ENCODE measurements at places on chromosomes 12 and 14.

GRCh38 chr14:26984311-26985177 lies 386.7 kb upstream of the NOVA1 start:
- DNase-seq, result peak; percentile 86

DNA sequence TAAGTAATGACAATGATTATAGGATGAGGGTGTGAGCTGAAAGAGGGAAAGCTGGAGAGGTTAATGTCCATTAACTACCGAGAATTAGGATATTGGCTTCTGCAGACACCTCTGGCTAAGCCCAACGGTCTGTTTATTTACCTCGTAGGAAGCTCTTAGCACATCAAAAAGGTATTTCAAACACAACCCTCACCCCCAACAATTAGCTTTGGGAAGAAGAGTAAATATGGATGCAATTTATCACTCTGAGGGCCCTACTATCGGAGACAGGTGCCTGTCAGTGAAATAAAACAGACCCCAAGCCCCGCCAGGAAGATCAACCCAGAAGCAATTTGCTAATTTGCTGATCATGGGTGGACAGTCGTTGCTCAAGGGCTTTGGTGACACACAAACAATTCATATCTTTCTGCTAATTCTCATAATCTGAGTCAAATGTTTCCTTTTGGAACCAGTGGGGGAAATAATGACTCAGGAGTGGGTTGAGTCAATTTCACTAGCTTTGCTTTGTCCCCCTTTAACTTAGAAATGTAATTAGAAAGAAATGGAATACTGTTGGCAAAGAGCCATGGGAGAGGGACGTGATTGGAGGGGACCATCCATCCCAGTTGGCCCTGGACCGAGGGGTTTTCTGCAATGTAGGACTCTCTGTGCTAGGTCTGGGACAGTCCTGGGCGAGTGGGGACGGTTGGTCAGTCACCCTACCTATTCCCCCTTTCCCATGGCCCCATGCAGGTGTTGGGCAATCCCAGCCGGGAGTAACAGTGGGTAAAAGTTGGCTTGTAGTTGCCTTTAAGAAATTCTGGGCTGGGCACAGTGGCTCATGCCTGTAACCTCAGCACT lies 99.1 kb upstream of the MED13L start:
- DNase-seq, result no peak

DNA sequence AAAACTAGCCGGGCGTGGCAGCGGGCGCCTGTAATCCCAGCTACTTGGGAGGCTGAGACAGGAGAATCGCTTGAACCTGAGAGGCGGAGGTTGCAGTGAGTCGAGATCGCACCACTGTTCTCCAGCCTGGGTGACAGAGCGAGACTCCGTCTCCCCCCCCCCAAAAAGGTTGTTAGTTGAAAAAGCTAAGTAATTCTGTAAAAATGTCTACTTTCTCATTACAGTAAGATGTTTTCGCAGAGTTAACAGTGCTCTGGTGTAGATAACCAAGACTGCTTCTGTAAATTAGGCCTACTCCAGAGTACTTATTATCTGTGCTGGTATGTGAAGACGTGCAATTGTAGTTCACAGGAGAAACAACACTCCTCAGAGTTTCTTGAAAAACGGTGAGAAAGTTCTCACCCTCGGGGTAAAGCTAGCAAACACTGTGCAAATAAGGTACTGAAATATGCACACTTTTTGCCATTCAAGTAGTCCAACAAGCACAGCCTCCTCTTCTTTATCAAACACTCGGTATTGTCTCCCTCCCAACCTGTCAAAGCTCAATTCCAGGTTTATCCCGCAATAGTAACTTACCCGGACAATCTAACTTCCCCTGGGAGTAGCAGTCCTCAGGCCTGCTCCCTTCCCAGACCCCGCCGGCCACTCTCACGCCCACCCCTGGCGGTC lies 974 bp downstream of the BTBD7 start:
- DNase-seq, result no peak

GRCh38 chr14:67512463-67513310 lies 20.4 kb upstream of the PLEKHH1 start:
- DNase-seq, result no peak

DNA sequence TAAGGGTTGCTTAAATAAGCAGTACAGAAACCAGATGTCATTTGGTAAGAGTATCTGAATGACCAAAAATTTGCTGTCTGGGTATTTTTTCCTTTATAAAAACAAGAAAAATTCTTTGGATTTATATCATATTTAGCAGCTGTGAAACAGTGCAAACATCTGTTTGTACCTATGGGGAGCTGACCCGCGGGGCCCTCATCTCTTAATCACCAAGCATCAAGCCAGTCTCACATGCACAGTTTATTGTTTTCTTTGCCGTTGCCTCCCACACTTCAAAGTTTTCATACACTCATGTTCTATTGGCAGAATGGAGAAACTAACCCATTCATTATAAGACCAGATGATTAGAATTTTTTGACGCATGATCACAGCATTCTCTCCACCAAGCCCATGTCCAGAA lies 142.2 kb downstream of the BMP4 start:
- DNase-seq, result no peak

DNA sequence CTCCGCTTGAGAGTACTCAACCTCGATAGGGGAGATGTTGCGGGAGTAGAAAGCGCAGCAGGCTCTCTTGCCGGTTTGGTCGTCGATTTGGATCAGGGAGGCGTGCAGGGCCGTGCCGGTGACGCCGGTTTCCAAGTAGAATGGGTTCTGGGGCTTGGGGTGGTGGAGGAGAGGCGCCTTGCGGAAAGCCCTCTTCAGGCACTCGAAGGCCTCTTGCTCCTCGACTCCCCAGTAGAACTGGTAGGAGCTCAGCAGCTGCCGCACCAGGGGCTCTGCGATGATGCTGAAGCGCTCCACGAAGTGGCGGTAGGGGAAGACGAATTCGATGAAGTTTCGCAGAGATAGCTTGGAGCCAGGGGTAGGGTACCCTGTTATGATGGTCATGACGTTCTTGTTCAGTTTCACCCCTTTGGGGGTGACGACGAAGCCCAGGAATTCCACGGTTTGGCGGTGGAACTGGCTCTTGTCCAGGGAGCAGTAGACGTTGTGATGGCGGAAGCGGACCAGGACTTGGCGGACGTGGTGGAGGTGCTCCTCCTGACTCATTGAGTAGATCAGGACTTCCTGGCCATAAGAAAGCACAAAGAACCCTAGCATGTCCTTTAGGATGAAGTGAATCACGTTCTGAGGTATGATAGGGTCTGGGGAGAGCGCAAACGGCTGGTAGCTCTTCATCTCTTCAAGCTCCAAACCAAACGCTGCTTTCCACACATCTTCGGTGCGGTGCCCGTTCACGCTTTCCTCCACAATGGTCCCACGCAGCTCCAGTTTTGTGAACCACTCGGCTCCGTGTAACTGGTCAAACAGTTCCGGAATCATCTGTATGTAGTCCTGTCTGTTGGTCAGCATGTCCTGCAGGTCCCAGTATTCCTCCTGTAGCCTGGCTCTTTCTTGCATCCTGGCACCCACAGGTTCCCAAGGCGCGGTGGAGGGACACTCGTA lies 21.2 kb downstream of the RTL1 start:
- no peak for DNase-seq

- DNase-seq, result no peak
Measured at GRCh38 chr12:16607906-16608775, 2.2 kb upstream of the LMO3 start.

GRCh38 chr14:60935319-60935718 lies 45.6 kb downstream of the TRMT5 start:
- DNase-seq, result no peak

DNA sequence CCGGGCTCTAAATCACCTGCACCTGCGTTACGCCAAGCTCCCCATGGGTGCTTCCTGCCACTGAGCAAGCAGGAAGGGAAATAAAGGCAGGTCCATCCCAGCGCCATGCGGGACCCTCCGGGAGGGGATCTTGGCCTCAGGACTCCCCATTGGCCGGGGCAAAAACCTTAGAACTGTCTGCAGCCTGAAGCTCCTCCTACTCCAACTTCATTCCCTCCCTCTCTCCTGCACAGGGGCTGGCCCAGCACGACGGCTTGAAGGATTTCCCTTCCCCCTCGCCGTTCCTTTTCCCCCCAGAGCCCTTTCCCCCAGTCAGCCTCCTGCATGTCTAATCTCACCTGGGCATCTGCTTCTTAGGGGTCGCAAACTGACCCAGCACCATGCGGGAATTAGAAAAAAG lies 137.2 kb upstream of the NCOR2 start:
- no peak for DNase-seq

GRCh38 chr12:78181544-78182162 lies 351.0 kb downstream of the NAV3 start:
- DNase-seq, result peak; percentile 44

GRCh38 chr12:128444598-128444997 lies 177.6 kb downstream of the TMEM132C start:
- DNase-seq, result no peak

All from neural progenitor cell (in vitro differentiated cells).